ENCODE measurements at places on chromosomes 1 and 21. TPM values are rescaled to one million over a fixed set of nuclear protein-coding genes. Genes with fewer than 3 reads are reported as not detected.
A peak's percentile ranks its signal among the peaks of the same experiment; 100 is the strongest.

The CLDN17 gene
- not detected for total RNA-seq

- no peak overlapping the region for H3K4me3 ChIP-seq
- H3K27ac ChIP-seq: no peak overlapping the region
- H3K27me3 ChIP-seq: peaks cover 29% of the 10 kb centered on the region
- no peaks in the 10 kb centered on the region for H3K36me3 ChIP-seq
- no peaks in the 10 kb centered on the region for H3K4me1 ChIP-seq
These were observed 8.4 kb downstream of the ETNK2 start for GRCh38 chr1:204143276-204144041.

DNA sequence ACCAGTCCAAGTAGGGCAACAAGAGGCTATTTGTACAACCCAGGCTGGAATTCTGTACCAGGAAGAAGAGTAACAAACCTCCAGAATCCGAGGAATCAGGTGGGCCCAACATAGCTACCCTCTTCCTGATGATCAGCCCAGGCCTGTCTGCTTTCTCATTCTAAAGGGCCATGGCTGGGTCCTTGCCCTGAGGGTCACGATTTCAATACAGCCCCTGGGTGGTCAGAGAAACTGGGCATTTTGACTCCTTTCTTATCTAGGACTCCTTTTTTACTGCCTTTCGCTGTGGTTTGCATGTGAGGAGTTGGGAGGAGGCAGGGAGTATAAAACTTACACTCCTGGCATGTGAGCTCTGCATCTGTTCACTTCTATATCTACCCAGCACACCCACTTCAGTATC lies 164.9 kb upstream of the COA6 start:
- H3K27ac ChIP-seq: no peak overlapping the region
- no peak overlapping the region for H3K4me3 ChIP-seq
- H3K4me1 ChIP-seq: no peaks in the 10 kb centered on the region

The UBE2U gene
- not detected for total RNA-seq

GRCh38 chr1:43349594-43350306 lies 9.0 kb upstream of the CDC20 start:
- peak; percentile 90 for DNase-seq
- peak overlapping the region; percentile 75 for H3K4me3 ChIP-seq
- no peak overlapping the region for H3K27ac ChIP-seq
- peaks cover 22% of the 10 kb centered on the region for H3K4me1 ChIP-seq

GRCh38 chr1:195663549-195664280 lies 944.5 kb downstream of the KCNT2 start:
- H3K27ac ChIP-seq: no peak overlapping the region
- H3K4me3 ChIP-seq: no peak overlapping the region
- no peaks in the 10 kb centered on the region for H3K4me1 ChIP-seq

The PIGP gene
- total RNA-seq: 2.5 TPM

The ANGPTL1 gene
- total RNA-seq: 12.1 TPM

GRCh38 chr1:80048716-80049115 lies 1042.2 kb upstream of the ADGRL4 start:
- no peak overlapping the region for H3K27ac ChIP-seq
- no peaks in the 10 kb centered on the region for H3K27me3 ChIP-seq
- DNase-seq: no peak
- no peaks in the 10 kb centered on the region for H3K4me1 ChIP-seq
- H3K36me3 ChIP-seq: no peaks in the 10 kb centered on the region

DNA sequence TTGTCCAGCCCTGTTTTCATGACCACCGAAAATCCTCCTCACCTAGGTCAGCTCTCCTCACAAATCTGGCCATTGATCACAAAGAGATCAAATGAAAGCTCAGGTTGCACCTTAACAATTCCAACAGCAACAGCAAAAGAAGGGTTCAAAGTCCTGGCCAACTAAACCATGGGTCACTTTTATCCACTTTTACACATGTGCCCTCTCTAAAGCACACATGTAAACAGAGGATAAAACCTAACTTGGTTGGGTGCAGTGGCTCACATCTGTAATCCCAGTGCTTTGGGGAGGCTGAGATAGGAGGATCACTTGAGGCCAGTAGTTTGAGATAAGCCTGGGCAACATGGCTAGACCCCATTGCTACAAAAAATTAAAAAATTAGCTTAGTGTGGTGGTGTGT lies 3.9 kb upstream of the RBM15 start:
- no peaks in the 10 kb centered on the region for H3K27me3 ChIP-seq
- DNase-seq: no peak
- H3K36me3 ChIP-seq: no peaks in the 10 kb centered on the region
- H3K4me3 ChIP-seq: no peak overlapping the region
- peaks cover 11% of the 10 kb centered on the region for H3K4me1 ChIP-seq
- no peak overlapping the region for H3K27ac ChIP-seq

- H3K4me1 ChIP-seq: peaks cover 10% of the 10 kb centered on the region
- peak; percentile 82 for DNase-seq
These were observed 47.7 kb upstream of the PPM1J start for GRCh38 chr1:112762541-112763500.

GRCh38 chr1:916173-917075 lies 7.3 kb upstream of the SAMD11 start:
- no peak overlapping the region for H3K4me3 ChIP-seq
- peaks cover 12% of the 10 kb centered on the region for H3K4me1 ChIP-seq

- no peaks in the 10 kb centered on the region for H3K27me3 ChIP-seq
- H3K4me3 ChIP-seq: no peak overlapping the region
- H3K27ac ChIP-seq: no peak overlapping the region
- H3K4me1 ChIP-seq: no peaks in the 10 kb centered on the region
These were observed 20.0 kb downstream of the CDC73 start for GRCh38 chr1:193141804-193142203.

DNA sequence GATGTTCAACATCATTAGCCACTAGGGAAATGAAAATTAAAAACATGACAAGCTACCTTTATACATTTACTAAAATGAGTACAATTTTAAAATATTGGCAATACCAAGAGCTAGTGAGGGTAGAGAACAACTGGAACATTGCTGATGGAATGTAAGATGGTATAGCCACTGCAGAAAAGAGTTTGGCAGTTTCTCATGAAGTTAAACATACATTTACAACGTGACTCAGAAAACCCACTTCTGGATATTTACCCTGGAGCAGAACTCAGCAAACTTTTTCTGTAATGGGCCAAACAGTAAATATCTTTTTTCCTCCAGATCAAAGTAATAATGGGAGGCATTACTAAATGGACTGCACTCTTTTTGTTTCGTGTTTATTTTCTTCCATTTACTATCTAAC lies 22.1 kb downstream of the LPGAT1 start:
- no peaks in the 10 kb centered on the region for H3K4me1 ChIP-seq
- H3K36me3 ChIP-seq: no peaks in the 10 kb centered on the region
- H3K27ac ChIP-seq: no peak overlapping the region
- no peaks in the 10 kb centered on the region for H3K27me3 ChIP-seq
- DNase-seq: no peak

The TCP10L gene
- 0.72 TPM for total RNA-seq

The PRAMEF12 gene
- total RNA-seq: not detected

DNA sequence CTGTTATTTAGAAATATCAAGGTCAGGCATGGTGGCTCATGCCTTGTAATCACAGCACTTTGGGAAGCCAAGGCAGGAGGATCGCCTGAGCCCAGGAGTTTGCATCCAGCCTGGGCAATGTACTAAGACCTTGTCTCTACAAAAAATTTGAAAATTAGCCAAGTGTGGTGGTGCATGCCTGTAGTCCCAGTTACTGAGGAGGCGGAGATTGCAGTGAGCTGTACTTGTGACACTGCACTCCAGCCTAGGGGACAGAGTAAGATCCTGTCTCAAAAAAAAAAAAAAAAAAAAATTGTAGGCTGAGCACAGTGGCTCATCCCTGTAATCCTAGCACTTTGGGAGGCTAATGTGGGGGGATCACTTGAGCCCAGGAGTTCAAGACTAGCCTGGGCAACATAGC lies 45.3 kb downstream of the PIK3CD start:
- no peaks in the 10 kb centered on the region for H3K27me3 ChIP-seq
- H3K27ac ChIP-seq: no peak overlapping the region

The ERG gene
- 0.29 TPM for total RNA-seq

The LCE2A gene
- total RNA-seq: not detected

DNA sequence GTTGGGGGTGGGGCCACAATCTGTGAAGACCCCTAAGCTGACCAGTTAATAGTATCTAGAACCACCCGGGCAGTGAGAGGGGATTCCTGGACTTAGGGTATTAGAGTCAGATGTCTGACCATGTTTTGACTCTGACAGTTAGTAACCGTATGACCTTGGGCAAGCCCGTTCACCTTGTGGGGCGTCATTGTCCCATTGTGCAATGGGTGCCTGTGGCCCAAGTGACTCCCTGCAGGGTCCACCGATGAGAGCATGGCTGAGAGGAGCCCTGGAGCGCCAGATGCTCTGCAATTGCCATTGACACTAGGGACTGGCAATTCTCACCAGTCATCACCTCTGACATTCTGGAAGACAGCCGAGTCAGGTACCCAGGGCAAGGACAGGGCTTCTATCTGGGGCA lies 225.9 kb upstream of the CSF3R start:
- H3K36me3 ChIP-seq: no peaks in the 10 kb centered on the region
- H3K4me3 ChIP-seq: no peak overlapping the region
- H3K27ac ChIP-seq: no peak overlapping the region
- H3K4me1 ChIP-seq: no peaks in the 10 kb centered on the region
- H3K27me3 ChIP-seq: peaks cover 14% of the 10 kb centered on the region

GRCh38 chr1:221672239-221672645 lies 69.6 kb downstream of the DUSP10 start:
- H3K4me1 ChIP-seq: peaks cover 27% of the 10 kb centered on the region
- H3K27ac ChIP-seq: peak overlapping the region; percentile 1
- no peaks in the 10 kb centered on the region for H3K27me3 ChIP-seq
- H3K36me3 ChIP-seq: no peaks in the 10 kb centered on the region
- no peak overlapping the region for H3K4me3 ChIP-seq
- DNase-seq: peak; percentile 5

The GPR52 gene
- 1.4 TPM for total RNA-seq

- peaks cover 12% of the 10 kb centered on the region for H3K36me3 ChIP-seq
- DNase-seq: no peak
- H3K27ac ChIP-seq: no peak overlapping the region
- H3K4me3 ChIP-seq: no peak overlapping the region
- H3K27me3 ChIP-seq: no peaks in the 10 kb centered on the region
- H3K4me1 ChIP-seq: peaks cover 30% of the 10 kb centered on the region
These were observed 3.4 kb downstream of the CTSK start for GRCh38 chr1:150804671-150805070.

DNA sequence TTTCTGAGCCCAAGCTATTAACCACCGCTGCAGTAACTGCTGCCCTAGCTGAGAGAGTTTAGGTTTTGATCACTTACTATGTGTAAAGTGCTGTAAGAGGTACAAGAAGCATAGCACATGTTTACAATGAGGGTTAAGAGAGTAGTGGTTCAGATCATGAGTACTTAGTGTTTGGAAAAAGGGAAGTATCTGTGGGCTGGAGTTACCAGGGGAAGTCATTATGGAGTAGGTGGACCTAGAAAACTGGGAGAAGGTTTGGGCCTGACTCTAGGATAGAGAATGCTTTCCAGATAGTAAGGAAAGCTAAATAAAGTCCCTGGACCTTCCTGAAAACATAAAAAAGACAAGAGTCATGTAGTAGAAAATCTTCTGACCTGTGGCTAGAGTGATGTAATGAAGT lies 149.6 kb upstream of the PLXNA2 start:
- H3K27me3 ChIP-seq: no peaks in the 10 kb centered on the region
- DNase-seq: no peak
- no peak overlapping the region for H3K4me3 ChIP-seq
- H3K27ac ChIP-seq: no peak overlapping the region
- H3K36me3 ChIP-seq: no peaks in the 10 kb centered on the region

DNA sequence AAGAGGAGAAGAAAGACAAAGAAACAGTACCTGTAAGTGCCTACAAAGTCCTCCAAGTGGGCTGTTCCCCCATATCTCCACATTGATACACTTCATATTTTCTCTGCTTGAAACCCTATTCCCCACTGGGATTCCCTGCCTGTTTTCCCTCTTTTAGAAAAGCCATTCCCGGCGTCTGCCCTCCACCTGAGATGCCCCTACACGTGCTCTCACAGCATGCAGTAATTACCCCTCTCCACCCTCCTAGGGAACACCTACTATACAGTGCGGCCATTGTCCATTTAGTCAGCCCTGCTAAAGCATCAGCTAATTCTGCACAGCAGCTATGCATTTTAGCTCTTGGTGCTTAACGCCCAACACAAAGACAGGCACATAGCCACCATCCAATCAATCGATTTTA lies 135.7 kb upstream of the TIAM1 start:
- no peaks in the 10 kb centered on the region for H3K27me3 ChIP-seq
- H3K36me3 ChIP-seq: no peaks in the 10 kb centered on the region
- no peak overlapping the region for H3K27ac ChIP-seq
- H3K4me3 ChIP-seq: no peak overlapping the region
- H3K4me1 ChIP-seq: no peaks in the 10 kb centered on the region
- DNase-seq: no peak

The TTC34 gene
- total RNA-seq: 0.29 TPM

- H3K36me3 ChIP-seq: no peaks in the 10 kb centered on the region
- DNase-seq: peak; percentile 45
- no peak overlapping the region for H3K27ac ChIP-seq
- no peaks in the 10 kb centered on the region for H3K4me1 ChIP-seq
These were observed 34.0 kb downstream of the OPRD1 start for GRCh38 chr1:28845786-28846543.

- no peaks in the 10 kb centered on the region for H3K36me3 ChIP-seq
- peak; percentile 93 for DNase-seq
- peaks cover 51% of the 10 kb centered on the region for H3K4me1 ChIP-seq
- H3K4me3 ChIP-seq: peak overlapping the region; percentile 73
These were observed 9.3 kb upstream of the SLX9 start for GRCh38 chr21:44930543-44930981.

- no peaks in the 10 kb centered on the region for H3K36me3 ChIP-seq
- H3K27ac ChIP-seq: no peak overlapping the region
- no peak for DNase-seq
- peaks cover 29% of the 10 kb centered on the region for H3K4me1 ChIP-seq
- no peak overlapping the region for H3K4me3 ChIP-seq
These were observed 133.1 kb upstream of the DUSP10 start for GRCh38 chr1:221875004-221875330.

All from osteoblast (primary cell).